ENCODE measurements at places on chromosomes 12 and 14.

DNA sequence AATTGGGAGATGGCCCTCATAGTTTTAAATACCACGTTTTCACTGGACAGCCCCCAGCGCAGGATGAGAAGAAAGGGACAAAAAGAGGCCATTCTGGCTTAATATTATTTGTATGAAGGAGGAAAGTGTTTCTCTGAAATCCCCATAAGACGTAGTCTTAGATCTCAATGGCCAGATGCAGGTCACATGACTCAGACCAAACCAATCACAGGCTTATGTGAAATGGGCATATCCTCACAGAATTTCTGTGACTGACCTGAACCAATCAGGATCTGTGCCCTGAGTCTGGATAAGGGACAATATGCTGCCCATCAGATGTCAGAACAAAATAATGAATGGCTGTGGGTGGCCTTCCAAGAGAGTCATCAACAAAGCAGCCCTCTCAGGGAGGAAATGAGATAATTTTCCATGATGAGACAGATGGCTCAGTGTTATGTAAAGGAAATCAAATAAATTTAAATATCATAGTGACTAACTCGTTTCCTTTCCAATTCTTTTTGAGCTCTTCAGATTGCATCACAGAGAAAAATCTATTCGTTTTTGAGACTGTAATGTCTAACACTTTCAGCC, 1009.5 kb upstream of the TMEM132C start:
- no peak for DNase-seq

GRCh38 chr12:58915634-58916033, 4.7 kb downstream of the LRIG3 start:
- no peak for DNase-seq

- no peak for DNase-seq
These were observed 4.6 kb upstream of the KLRC1 start for GRCh38 chr12:10457760-10458159.

DNA sequence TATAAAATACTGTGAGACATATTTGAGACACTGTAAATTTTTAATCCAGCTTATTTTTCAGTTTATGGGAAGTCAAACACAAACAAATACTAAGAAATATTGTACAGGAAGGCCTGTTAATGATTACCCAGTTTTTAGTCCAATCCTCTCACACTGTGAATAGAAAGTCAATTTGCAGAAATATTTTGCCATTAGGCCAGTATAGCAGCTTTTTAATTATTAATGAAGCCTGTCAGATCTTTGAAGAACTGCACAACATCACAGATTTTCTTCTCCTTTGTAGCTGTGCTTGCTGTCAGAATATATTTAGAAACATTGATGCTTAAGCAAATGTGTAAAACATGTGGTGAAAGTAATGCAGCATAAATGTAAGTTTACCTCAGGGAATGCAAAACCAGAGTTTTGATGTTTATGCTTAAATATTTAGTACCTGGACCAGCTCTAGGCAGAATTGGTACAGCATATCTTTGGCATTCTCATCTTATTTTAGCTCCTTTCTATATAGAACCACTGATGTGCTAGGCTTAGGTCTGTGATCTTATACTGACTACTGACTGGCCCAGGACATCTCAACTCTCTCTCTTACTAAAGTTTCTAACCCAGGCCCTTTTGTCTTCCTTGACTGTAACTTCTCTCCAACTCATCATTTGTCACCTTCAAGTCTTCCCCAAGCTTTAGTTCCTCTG, 230.8 kb upstream of the NAV3 start:
- DNase-seq, result no peak

GRCh38 chr12:53677800-53678148, 1.9 kb upstream of the ATP5MC2 start:
- no peak for DNase-seq

- no peak for DNase-seq
These were observed 58.9 kb upstream of the FRMD6 start for GRCh38 chr14:51592836-51593235.

DNA sequence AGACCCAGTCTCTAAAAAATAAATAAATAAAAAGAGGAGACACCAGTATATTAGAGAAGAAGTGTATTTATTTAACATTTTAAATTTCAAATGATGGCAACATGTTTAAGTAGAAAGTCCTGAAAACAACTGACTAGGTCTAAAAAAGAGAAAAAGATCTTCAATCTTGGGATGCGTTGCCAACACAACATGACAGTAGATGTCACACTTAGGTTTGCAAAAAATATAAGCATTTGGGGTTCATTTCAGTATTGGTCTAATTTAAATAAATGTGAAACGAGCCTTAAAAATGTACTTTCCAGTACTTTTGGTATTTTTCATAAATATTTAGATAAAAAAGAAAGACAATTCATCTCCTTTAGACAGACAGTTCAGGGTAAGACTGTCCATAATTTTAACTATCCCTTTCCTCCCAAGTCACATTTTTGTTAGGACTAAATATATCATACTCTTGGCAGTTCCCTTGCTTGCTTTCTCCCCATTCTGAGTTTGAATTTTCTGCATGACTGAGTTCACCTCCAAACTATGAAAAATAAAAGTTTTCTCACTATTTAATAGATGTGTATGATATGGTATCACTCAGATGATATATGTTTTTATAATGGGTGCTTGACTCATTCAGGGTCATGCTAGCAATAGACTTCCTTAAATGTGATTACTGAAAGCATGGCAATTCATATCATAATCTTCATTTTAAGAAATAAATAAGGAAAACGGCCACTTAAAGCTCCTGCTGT, 4.3 kb downstream of the C14orf93 start:
- DNase-seq, result no peak

- DNase-seq, result no peak
These were observed 113.0 kb downstream of the PLEKHA5 start for GRCh38 chr12:19242581-19242980.

DNA sequence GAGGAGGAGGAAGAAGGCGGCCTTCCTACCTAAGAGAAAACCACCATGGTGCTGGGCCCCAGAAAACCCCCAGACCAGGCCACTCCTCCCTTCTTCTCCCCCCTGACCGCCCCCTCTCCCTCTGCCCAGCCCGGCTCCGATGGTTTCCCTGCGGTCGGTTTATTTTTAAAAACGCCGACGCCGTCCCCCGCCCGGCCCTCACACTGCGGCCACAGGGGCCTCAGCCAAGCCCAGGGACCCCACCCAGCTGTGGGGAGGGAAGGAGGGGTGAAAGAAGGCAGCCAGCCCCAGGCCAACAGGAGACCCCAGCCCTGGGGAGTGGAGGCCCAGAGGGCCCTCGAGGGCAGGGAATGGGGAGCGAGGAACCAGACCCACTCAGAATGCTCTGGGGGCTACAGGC, 3.4 kb downstream of the SP7 start:
- DNase-seq, result no peak

DNA sequence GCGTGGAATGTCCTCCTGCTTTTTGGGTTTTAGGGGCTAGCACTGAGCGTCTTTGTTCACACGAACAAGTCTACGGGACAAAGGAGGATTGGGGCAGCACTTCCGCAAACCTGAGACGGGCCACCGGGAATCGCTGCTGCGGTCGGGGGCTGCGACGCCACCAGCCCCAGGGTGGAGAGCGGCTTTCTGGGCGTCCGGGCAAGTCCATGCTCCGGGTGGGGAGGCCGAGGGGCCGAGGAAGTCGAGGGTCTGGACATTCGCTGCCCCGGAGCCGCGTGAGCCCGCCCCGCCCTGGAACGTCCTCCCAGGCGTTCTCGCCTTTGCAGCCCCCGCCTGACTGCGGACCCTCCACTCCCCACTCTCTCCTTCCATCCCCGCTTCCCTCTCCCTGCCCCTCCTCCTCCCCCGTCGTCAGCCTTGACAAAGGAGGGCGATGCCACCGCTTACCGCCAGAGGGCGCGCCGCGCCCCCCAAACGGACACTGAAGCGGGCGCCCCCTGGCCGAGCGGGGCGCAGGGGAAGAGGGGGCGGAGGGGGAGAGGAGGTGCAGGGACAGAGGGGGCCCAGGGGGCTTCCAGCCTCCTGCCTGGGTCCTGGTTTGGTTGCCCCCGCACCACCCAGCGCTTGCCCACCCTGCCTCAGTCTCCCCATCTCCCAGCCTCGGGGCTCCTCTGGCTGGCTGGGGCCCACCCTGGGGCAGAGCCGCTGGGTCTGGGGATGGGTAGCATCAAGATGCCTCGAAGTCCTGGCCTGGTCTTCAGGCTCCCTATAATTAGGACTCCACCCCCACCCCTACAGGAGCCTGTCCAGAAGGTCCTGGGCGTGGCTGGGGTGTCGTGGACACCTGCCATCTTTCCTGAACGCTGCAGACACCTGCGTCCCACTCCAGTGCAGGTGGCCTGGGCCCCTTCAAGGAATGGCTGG, 39.1 kb upstream of the INF2 start:
- DNase-seq, result peak; percentile 84

GRCh38 chr14:61876362-61877034, 114.3 kb downstream of the SNAPC1 start:
- DNase-seq, result no peak

GRCh38 chr12:46264057-46264456, 4.8 kb downstream of the SLC38A1 start:
- DNase-seq, result no peak

DNA sequence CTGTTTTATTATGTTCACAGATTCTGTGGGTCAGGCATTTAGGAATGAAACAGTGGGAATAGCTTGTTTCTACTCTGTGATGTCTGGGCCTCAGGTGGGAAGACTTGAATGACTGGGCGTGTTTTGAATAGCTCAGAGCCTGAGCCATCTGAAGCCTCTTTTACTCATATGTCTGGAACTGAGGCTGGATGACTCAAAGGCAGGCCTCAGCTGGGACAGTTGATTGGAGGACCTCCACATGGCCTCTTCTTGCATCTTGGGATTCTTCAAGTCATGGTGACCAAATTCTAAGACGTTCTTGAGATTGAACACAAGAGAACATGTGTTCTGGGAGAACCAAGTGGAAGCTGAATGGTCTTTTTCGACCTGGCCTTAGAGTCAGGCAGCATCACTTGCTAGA, 45.8 kb upstream of the TBX3 start:
- DNase-seq, result no peak

DNA sequence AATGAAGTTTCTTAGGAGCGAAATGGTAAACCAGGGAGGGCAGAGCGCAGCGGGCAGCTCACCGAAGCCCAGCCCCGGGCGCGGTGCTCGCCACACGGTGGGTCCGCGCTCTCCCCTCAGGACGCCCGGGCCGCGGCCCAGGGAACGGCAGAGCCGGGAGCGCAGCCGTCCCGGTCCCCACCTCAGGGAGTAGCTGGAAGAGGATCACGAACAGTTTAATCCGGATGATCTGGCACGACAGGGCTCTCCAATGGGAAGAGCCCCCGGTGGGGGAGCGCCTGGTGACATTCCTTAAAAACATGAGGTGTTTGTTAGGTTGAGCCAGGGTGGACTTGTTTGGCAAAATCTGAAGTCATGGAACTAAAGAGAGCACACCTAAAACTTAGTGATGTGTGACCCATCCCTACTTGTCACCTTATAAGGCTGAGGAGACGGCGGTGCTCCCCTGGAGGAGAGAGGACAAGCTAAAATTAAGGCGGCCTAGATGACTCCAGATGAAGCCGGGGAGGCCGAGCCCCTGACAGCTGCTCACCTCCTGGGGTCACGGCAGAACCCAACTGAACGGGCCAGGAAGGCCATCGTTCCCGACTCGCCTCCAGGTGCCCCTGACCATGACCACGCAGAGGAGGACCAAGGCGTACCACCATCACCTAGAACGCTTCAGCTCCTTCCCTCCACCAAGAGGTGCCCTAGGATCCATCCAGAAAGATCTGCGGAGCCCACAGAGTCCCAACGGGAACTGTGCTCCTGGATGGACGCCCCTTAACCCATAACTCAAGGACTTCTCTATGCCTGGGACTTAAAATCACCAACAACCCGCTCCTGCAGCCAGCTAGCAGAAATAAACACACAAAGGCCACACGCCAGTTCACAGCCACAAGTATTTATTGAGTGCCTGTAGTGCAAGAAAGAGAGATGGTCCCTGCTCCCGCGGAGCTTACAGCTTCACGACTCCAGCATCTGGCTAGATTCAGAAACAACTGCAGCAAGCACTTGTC, 866 bp upstream of the PITPNM2 start:
- DNase-seq, result no peak

- DNase-seq, result no peak
These were observed 58.2 kb downstream of the CCER1 start for GRCh38 chr12:90896821-90897220.

- DNase-seq, result no peak
These were observed 19.7 kb upstream of the NGB start for GRCh38 chr14:77290705-77291104.
